ENCODE measurements at places on chromosomes 5 and 9. TPM values are rescaled to one million over a fixed set of nuclear protein-coding genes. Genes with fewer than 3 reads are reported as not detected.

ADAMTS16 gene
- total RNA-seq, result not detected

IRX4 gene
- total RNA-seq, result not detected

CMBL gene
- total RNA-seq, result 36.6 TPM

IL4 gene
- not detected for total RNA-seq

POLR3G gene
- total RNA-seq, result 2.5 TPM

AQP7 gene
- 22.1 TPM for total RNA-seq

MUSK gene
- not detected for total RNA-seq

ZFP2 gene
- total RNA-seq, result 1.7 TPM

SPAAR gene
- total RNA-seq, result 2.5 TPM

Data from transverse colon (tissue), 4 donors.